ENCODE measurements at places on chromosomes 5 and 9.

DNA sequence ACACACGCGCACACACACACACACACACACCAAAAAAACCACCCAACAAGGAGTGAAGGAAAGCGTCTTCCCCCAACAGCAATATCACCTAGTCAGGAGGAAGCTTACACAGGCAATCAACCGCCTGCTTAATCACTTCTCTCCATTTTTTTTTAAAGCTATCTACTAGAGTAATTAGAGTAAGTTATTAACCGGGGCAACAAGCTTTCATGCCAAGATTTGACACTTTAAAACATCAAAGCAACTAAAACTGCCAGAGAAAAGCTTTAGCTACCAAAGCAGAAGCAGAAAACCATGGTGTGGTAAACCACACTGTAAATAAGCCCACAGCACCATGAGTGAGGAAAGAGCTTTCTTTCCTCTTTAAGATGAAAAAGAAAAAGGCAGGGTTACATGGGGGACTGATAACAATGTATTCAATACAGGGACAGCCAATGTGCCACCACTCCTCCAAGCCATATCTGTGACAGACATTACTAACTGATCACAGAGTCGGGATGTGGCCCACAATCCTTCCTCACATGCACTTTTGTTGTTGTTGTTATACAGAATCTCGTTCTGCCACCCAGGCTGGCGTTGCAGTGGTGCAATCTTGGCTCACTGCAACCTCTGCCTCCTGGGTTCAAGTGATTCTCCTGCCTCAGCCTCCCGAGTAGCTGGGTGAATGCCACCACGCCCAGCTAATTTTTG is 282.1 kb downstream of the CRB2 start:
- DNase-seq = no peak

DNA sequence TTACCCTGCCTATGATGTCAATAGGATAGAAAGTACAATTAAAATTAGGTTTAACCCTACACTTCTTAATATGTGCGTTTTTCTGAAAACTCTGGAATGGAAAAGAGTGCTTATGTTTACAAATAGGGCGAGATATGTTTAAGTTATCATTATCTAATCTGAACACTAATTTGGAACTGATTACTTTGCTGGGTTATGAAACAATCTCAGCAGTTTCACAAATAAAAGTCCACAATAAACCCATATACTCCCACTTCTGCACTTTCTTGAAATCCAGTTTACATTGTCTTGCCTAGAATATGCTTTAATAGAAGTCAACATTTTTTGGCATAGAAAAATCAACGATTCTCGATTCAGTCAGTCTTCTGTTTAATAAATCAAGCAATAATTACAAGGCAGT is 236.3 kb downstream of the NFIB start:
- no peak for DNase-seq

DNA sequence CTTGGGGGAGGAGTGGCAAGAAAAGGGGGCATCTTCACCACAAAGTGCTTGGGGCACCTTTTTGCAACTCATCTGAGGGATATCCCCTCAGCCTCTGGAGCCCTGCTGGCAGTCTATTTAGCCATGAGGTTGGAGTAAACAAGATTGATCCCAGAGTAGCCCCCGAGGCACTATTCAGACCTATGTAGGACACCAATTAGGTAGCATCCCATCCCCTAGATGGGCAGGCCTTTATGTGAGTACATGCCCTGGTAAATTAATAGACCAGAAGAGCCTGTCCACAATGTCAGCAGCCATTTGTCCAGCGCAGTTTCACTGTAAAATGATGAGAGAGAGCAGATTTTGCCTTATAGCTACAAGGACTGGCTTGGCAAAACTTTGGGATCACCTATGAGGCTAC is 221.4 kb downstream of the DRD1 start:
- no peak for DNase-seq

- DNase-seq = no peak
Observed at GRCh38 chr9:126756876-126757415, 47.9 kb upstream of the ZBTB43 start.

DNA sequence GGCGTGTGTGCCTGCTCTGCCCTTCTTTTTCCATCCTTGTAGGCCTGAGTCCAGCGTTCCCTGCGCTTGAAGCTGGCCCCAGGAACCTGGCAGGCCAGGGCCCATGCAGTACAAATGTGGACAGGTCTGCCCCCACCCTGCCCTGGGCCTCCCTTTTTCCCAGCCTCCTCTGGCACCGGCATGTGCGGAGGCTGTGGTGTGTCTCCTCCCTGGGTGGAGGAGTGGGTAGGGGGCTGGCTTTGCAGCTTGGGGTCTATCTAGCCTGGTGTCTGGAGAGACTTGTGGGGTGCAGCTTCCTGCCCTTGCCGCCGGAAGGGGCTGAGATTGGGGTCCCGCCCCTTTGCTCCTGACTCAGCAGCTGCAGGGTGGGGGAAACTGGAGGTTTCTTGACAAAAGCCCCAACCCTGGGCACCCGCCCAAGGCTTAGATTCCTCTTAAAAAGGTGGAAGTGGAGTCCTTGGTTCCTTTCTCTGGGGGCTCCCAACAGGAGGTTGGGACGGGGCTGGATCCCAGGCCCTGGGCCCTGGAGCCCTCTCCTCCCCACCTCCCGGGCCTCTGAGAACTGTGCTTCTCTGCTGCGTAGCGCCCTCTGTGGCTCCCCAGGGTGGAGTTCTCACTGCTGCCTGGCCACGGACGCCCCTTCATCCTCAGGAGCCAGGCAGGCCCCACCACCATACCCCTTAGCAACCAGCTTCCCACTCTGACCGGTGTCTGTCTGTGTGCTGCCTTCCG is 18.0 kb downstream of the RXRA start:
- DNase-seq = no peak

- DNase-seq = no peak
Observed at GRCh38 chr9:109383356-109383755, 62.5 kb upstream of the EPB41L4B start.

DNA sequence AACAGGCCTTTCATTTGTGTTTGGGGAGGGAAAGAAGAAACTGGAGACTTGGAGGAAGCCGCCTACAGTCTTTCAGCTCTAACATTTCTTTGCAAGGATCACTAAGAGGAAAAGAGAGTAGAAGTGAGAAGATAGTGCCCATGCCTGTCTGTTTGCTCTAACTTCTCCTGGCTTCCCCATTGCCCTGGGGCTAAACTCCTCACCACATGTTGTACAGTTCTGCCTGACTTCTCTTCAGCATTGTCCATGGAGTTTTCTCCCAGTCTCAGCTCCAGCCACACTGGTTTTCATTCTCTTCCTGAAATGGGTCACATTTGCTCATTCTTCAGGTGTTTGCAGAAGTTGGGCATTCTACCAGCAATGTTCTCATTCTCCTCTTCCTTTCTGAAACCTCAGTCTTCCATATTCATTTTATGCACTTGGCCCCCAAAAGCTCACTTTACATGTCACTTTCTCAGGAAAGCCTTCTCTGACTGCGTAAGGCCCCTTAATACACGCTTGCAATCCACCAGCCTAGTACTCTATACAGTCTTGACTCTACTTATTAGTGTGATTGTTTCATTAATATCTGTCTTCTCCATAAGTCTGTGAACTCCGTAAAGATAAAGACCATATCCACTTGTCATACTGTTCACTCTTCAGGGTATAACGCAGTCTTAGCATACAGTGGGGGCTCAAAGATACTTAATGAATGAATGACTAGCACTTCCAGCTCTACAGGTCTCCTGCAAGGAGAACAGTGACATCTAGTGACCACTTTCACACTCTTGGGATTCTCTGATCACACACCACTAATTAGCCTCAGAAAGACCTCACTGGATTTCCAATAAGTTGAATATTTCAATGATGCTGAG is 40.2 kb upstream of the TRIM32 start:
- DNase-seq = no peak

GRCh38 chr5:123585871-123586270 is 73.9 kb downstream of the CSNK1G3 start:
- DNase-seq = no peak

DNA sequence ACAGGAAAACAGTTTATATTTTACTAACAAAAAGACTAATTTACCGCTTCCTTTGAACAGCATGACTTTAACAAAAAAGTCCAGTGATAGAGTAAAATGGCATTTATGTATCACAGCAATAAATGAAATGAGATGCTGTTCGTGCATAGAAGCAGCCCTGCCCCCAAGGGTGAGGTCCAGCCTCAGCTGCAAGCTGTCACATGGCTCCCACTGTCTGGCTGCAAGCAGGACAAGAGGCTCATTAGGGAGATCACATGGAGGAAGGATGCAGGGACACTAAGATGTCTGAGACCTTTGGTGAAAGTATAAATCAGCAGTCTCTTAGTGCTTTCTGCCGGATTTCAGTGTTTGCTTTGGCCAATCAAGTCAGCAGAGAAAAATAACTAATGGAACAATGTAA is 23.0 kb downstream of the GDNF start:
- DNase-seq = no peak

- DNase-seq = no peak
Observed at GRCh38 chr9:134698111-134698510, 56.5 kb downstream of the COL5A1 start.

DNA sequence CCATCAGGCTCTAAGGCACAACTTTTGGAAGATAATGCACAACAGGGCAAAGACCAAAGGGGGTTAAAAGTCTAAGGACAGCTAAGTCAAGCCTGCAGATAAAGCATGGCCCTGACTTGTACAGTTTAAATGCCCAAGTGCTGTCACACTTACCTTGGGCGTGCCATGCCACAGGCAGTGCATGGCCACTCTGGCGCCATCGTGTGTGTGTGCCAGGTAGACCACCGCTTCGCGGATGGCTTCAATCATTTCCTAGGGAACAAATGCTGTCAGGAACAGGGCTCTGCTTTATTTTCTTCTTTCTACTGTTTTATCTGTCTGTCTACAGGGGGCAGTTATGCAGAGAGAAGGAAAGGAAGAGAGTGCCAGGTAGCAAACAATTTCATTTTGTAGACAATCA is 19.3 kb downstream of the PUM3 start:
- no peak for DNase-seq

GRCh38 chr9:41229408-41230401 is 40.6 kb upstream of the ZNG1F start:
- DNase-seq = no peak

GRCh38 chr9:84988621-84989020 is 319.1 kb downstream of the NTRK2 start:
- no peak for DNase-seq

DNA sequence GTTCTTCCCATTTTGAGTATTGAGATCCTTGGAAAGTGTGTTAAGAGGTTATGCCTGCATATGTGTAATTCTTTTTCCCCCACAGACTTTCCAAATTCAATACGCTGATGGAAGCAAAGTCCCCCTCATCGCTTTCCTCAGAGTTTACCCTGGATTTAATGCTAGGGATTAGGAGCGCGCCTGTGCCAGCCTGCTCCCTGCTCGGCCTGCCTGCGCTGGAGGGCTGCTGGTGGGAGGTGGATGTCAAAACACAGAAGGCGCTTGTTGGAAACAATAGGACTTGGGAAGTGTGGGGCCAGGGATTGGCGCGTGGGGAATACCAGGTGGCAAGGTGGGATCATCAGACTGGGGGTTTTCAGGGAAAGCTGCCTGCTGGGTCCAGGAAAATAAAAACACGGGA is 39.8 kb upstream of the PTCH1 start:
- no peak for DNase-seq

DNA sequence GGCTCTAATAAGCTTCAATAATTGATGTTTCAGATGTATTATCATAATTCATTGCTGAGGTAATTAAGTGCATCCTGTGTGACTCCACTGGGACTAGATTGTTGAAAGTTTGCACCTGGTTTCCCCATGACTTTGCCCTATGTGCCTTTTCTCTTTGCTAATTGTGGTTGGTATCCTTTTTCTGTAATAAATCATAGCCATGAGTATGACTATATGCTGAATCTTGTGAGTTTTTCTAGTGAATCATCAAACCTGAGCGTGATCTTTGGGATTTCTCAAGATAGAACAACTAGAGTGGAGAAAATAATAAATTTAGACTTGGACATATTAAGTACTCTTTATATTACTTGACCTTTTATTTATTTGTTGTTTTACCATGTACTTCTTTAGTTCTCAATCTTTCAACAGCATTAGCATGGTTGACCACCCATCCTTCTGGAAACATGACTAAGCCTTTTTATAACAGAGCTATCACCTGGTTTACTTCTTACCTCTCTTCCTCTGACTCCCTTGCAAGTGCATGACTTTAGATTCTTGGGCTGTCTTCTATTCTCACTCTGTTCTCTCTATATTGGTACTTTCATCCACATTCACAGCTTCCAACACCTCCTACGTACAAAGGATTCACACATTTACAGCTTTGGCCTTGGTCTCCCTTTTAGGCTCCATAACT is 239.6 kb upstream of the TAS2R1 start:
- DNase-seq = no peak

DNA sequence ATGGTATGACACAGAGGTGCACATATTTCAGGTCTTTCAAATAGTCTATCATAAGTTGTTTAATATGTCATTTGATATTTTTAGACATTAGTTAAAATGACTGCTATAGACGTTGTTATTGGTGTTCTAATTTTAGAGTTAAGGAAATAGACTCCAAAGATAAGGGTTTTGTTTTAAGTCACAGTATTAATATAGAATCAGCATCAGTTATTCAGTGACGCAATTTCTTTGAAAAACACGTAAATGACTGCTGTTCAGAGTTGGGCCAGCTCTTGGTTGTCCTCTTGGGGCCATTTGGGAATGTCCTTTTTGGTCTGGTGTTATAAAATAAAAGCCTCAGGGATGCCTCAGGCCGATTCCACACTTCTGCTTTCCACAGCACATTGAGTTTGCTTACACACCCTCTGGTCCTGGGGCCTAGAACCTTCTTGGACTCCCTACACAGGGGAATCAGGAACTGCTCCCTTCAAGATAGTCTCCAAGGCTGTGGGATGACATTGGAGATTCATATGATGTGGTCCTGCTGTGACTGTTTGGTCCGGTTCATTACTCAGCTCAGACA is 14.3 kb downstream of the OTULIN start:
- no peak for DNase-seq

DNA sequence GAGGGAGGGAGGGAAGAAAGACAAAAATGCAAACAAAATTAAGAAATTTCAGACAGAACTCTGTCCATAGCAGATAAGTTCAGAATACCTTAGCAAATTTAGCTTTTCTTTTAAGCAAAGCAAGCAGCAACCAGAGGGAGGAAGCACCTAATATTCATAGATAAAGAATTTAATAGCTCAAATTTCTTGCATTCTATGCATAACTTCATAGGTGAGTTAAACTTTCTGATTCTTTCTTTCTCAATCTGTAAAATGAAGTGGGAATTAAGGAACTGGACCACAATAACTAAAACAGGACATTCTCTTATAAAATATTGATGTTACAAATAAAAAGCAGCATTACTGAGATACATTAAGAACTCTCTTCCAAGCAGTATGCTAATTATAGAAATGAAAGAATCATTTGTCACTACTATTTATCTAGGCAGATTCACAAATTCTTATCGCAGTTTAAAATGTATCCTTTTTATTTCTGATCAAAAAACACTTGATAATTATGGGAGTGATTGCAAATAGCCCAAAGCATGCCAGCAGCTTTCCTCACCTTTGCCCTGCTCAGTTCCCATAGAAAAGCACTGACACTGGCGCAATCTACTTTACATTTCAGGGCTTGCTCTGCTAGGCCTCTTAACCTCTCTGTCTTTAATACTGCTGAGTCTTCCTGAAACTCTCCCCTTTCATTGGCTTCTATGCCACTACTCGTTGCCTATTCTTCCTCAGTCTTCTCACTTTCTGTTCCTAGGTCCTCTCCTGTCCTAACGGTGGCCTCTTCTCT is 341.8 kb downstream of the PIK3R1 start:
- DNase-seq = no peak

Measured in uterus (tissue), 4 donors.